ENCODE measurements at places on chromosomes 16 and 17.

DNA sequence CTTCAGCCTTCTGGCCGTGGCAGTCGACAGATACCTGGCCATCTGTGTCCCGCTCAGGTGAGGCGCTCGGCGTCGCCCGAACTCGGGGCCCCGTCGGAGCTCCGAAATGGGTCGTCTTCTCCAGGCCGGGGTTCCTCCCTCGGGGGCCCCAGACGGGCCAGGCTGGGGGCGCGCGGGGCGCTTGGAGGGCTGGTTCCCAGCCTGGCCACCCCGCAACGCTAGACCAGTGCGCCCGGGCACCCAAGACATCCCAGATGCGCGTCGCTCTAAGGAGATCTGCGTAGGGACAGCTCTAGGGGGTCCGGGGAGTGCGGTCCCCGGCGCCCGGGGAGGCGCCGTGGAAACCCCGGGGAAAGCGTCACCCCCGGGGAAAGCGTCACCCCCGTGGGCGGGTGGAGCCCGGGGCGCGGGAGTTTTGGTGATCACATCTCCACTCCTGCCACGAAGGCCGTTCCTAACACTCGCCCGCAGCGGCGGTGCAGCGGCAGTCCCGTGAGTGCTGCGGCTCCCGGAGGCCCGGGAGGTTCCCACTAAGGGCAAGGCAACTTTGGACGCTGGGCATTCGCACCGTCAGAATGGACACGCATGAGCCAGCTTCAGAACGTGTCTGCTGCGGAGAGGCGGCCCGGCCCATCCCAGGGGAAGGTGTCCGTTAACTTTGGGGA lies 729 bp downstream of the ADORA2B start:
- peak; percentile 31 for DNase-seq

DNA sequence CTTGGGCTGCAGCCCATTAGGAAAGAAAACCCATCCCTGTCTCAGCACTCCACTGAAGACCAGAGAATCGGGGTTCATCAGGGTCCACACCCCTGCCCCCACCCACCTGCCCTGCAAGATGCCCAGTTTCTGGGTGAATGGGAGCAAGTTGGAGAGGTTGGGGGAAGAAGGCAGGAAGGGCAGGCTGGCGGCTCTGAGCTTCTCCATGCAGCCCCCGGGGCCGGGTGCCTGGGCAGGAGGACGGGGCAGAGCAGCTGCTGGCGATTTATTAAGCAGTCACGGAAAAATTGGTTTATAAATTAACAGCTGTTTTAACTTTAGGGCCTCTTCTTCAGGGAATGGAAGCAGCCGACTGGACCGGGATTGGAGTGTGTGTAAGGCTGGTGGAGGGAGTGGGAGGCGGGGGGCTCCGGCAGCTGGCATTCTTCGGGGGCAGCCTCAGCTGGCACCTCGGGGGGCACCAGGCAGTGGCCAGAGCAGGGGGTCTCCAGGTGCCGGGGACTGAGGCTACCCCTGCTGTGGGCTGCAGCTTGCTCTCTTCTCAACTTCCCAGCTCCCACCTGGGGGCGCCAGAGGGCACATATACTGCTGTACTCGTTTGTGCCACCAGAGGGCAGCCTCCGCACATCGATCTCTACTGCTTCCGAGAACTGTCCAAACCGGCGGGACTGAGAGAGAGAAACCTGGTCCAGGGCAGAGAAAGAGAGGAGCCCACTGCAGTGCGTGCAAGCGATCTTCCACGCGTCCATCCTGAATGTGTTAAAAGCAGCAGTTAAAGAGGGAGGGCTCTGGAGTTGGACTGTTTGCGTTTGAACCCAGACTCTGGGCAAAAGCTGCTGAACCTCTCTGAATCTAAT lies 5.0 kb upstream of the PPP1R1B start:
- DNase-seq: peak; percentile 91

DNA sequence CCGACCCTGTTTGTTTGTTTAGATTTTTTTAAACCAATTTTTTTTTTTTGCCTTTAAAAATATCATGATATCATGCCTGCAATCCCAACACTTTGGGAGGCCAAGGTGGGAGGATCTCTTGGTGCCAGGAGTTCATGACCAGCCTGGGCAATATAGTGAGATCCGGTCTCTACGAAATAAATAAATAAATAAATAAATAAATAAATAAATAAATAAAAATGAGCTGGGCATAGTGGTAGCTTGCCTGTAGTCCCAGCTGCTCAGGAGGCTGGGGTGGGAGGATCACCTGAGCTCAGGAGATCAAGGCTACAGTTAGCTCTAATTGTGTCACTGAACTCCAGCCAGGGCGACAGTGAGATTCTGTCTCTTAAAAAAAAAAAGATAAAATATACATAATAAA lies 8.1 kb upstream of the IGF2BP1 start:
- DNase-seq: no peak

GRCh38 chr16:10751291-10751697 lies 7.7 kb downstream of the NUBP1 start:
- DNase-seq: no peak

DNA sequence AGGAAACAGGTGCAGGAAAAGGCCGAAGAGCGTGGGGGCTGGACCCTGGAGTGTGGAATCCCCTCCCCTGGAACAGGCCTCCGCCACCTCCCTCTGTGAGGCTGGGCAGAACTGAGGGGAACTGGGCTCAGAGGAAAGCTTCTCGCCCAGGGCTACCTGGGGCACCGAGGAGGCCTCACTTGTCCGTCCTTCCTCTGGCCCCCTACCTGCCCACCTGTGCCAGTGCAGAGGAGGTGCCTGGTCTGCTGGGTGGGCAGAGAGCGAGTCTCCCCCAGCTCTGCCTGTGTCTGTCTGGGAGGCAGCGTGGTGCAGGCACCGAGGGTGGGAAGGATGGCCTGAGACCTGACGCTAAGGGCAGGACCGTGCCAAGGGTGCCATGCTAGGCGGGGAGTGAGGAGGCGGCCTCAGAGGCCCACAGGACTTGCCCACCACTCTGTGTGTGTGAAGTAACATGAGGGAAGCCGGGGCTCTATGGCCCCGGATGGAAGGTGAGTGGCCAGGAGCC lies 42.2 kb downstream of the ZFPM1 start:
- DNase-seq: no peak

DNA sequence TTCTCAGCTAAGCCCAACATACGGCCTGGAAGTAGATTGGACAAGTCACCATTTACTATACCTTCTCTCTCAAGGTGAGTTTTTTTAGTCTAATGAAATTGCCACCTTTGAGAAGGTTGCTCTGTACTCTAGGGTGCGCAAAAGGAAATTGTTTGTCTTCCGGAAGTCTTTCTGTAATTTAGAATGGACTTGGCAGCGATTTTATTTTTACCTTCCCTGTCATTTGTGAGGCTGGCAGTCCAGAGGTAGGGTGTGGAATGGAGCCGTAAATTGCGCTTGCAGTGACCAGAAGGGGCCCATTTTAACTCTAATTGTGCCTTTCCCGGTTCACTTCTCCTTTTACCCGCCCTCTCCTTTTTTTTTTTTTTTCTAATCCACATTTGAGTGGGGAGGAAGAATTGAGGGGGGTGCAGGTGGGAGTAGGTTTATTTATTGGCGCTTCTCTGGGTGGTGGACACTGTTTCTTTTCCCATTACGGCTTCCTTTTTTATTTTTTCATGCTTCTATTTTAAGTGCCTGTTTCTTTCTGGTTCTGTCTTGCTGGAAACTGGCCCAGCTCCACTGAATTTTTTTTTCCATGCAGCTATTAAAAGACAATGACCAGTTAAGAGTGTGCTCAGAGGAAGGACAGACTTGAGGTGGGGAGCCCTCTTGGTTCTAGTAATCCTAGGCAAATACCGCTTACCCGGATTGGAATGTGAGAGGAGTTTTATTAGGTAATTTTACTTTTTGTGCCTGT lies 89.7 kb upstream of the CLEC18A start:
- no peak for DNase-seq

- DNase-seq: peak; percentile 67
These were observed 62.4 kb downstream of the BAIAP2 start for GRCh38 chr17:81097134-81097942.

GRCh38 chr17:50053654-50053960 lies 2.3 kb upstream of the ITGA3 start:
- DNase-seq: no peak

DNA sequence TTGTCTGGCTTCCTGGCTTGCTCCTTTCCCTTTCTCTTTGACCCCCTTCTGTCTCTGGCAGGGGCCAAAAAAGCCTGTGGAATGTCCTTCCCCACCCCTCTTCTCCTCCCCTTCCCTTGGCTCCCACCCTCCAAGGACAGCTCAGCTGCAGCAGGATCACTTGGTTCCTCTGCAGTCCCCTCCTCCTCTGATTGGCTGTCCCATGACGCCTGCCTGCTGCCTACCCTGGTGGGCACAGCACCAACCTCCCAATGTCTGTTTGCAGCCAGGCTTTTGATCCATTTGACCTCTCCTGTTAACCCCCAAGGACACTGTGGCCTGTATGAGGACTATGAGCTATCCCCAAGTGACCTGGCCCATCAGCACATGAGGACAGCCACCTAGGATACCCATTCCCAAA lies 14.8 kb upstream of the MTMR4 start:
- no peak for DNase-seq

- no peak for DNase-seq
These were observed 51.4 kb downstream of the USP22 start for GRCh38 chr17:20991276-20992037.

DNA sequence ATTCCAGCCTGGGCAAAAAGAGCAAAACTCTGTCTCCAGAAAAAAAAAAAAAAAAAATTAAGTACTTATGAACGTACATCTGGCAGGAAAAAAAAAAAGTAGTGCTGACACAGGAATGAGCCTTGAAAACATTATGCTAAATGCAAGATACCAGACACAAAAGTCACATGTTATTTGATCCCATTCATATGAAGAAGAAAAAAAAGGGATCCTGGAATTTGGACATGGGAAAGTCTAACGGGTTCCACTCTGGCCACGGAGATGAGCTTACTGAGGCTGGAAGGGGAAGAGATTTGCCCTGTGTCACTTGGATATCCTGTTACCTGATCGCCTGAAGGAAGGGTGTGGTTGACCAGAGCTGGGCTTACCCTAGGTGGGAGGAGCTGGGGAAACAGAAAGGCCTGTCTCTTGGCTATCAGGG lies 251.9 kb downstream of the PARN start:
- DNase-seq: no peak

GRCh38 chr17:79778504-79779083 lies 646 bp downstream of the CBX2 start:
- DNase-seq: peak; percentile 64

GRCh38 chr16:47519037-47519436 lies 57.9 kb downstream of the PHKB start:
- DNase-seq: no peak

GRCh38 chr16:17798716-17799115 lies 328.0 kb upstream of the XYLT1 start:
- DNase-seq: no peak

DNA sequence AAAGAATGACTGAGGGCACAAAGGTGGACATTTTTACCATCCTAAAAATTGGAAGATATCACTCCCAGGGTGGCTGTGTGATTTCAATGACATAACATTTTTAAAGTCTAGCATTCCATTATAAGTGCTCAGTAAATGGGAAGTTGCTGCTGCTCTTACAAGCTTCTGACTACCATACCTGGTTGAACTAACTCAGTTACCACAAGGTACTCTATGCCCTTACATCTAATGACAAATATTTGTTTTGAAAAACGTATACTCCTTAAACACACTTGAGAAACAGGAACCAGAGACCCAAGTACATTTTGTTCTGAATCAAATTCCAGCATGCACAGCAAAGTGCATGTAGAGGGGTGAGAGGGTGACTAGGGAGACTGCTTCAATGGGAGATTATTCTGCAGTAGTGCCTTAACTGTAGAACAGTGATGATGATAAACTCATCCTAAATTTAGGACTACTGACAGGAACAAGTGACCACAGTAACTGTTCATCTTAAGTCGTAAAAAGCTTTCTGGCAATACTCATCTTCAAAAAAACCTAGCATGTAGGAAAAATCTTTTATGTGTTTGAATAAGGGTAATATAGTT lies 83.5 kb downstream of the KANSL1 start:
- no peak for DNase-seq

DNA sequence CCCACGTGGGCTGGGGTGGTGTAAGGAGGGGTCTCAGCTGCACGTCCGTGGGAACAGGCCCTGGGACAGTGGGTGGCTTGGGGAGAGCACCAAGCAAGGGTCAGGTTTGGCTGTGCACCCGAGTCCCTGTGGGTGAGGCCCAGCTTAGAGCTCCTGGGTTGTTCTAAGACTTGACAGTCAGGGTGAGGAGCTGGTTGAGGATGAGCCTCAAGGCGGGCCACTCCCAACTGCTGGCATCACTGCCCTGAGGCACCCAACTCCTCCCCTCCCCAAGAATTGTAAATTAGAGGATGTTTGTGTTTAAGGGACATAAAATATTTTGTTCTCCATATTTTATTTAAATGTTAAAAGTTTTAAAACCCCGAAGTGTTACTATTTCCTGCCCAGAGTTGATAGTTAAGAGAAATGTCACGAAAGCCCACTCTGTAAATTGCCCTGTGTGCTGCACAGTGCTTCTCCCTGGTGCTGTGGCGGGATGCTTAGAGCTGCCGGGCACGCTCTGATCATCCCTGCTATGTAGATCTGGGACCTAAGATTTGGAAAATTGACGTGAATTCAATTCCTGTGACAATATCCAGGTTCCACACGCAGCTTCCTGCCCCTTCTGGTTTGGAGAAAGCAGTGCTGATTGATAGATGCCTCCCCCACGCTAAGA lies 15.9 kb downstream of the ZC3H18 start:
- DNase-seq: no peak

DNA sequence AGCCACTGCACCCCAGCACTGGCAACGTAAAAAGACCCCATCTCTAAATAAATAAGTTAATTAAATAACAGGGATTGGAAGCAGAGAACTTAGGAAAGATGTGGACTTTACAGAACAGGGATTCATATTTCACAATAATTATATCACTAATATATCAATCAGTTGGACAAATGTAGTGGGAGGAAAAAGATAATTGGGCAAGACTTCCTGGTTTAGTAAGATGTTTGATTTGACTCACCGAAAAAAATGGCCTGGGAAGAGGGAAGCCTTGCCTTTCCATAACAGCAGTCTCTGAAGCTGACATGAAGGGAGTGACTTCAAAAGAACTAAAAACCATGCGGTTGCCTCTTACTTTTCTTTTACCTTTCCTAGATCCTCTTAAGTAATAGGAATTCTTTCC lies 15.2 kb upstream of the C17orf78 start:
- DNase-seq: no peak

GRCh38 chr17:9728005-9728404 lies 63.4 kb downstream of the DHRS7C start:
- no peak for DNase-seq

DNA sequence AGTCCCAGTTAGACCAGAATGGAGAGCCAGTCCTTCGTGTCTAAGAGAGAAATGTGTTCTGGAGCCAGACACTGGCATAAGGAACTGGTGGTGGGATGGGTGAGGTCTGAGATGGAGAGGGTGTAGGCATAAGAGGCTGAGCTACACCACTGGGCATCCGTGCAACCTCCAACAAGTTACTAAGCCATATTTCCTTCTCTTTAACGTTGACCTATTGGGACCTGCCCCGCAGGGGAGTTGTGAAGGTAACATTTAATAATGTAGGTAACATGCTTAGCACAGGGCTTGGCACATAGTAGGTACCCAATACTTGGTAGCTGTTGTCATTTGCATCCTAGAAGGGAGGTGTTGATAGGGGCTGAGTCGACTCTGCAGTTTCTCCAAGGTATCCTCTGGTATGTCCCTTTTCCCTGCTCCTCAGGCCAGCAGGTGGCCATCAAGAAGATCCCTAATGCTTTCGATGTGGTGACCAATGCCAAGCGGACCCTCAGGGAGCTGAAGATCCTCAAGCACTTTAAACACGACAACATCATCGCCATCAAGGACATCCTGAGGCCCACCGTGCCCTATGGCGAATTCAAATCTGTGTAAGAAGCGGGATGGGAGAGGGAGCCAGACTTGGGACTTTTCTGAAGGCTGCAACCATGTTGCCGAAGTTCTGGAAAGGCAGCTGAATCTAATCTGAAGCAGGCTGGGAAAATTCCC lies 1.2 kb downstream of the MAPK7 start:
- no peak for DNase-seq

- no peak for DNase-seq
These were observed 18.3 kb downstream of the ITGA3 start for GRCh38 chr17:50074227-50074626.
